ENCODE measurements at places on chromosomes 12 and 14. TPM values are rescaled to one million over a fixed set of nuclear protein-coding genes. Genes with fewer than 3 reads are reported as not detected.

GRCh38 chr14:87799400-87799799 lies 193.6 kb downstream of the GALC start:
- H3K27me3 ChIP-seq: no peaks in the 10 kb centered on the region
- H3K4me3 ChIP-seq: no peak overlapping the region
- no peaks in the 10 kb centered on the region for H3K4me1 ChIP-seq

- H3K36me3 ChIP-seq: no peaks in the 10 kb centered on the region
- no peak overlapping the region for H3K27ac ChIP-seq
- H3K4me1 ChIP-seq: no peaks in the 10 kb centered on the region
- no peaks in the 10 kb centered on the region for H3K27me3 ChIP-seq
- H3K4me3 ChIP-seq: no peak overlapping the region
Measured at GRCh38 chr12:102437511-102437910, 42.9 kb downstream of the IGF1 start.

DNA sequence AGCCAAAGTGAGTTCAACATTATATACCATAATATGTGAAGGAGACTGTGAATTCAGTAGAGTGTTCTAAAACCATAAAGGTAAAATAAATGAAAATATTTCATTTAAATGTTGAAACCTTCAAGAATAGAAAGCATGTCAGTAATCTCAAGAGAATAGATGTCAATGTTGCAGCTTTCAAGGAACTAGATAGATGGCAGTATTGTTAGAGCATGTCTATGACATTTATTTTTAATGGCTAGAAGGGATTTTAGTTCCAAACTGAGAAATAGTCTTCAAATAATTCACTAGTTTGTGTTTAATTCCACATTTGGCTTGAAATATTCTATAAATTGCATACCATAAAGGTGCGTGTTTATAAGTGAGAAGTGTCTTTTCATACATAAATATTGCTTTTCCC lies 326.5 kb downstream of the FLRT2 start:
- no peaks in the 10 kb centered on the region for H3K27me3 ChIP-seq
- no peaks in the 10 kb centered on the region for H3K36me3 ChIP-seq
- H3K4me3 ChIP-seq: no peak overlapping the region
- no peak for DNase-seq
- peaks cover 9% of the 10 kb centered on the region for H3K4me1 ChIP-seq

GRCh38 chr14:98173305-98173704 lies 1098.7 kb downstream of the BCL11B start:
- H3K36me3 ChIP-seq: no peaks in the 10 kb centered on the region
- no peak overlapping the region for H3K4me3 ChIP-seq
- H3K27me3 ChIP-seq: no peaks in the 10 kb centered on the region
- H3K27ac ChIP-seq: no peak overlapping the region

GRCh38 chr14:71168564-71169427 lies 261.5 kb downstream of the PCNX1 start:
- no peak for DNase-seq
- no peak overlapping the region for H3K27ac ChIP-seq
- H3K4me1 ChIP-seq: peaks cover 12% of the 10 kb centered on the region

DNA sequence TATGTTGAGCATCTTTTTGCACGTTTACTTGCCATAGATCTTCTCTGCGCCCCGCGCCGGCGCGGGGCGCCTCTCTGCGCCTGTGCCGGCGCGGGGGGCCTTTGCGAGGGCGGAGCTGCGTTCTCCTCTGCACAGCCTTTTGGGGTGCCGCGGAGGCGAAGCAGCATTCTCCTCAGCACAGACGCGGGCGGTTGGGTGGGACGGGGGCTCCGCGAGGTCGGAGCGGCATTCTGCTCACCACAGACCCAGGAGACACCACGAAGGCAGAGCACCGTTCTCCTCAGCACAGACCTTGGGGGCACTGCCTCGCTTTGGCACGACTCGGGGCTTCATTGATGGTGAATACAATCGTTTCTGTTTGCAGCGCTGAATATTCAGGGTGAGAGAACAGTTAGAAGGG lies 28.5 kb upstream of the ANHX start:
- H3K27me3 ChIP-seq: no peaks in the 10 kb centered on the region
- H3K27ac ChIP-seq: no peak overlapping the region
- DNase-seq: no peak
- H3K36me3 ChIP-seq: no peaks in the 10 kb centered on the region
- no peak overlapping the region for H3K4me3 ChIP-seq

DNA sequence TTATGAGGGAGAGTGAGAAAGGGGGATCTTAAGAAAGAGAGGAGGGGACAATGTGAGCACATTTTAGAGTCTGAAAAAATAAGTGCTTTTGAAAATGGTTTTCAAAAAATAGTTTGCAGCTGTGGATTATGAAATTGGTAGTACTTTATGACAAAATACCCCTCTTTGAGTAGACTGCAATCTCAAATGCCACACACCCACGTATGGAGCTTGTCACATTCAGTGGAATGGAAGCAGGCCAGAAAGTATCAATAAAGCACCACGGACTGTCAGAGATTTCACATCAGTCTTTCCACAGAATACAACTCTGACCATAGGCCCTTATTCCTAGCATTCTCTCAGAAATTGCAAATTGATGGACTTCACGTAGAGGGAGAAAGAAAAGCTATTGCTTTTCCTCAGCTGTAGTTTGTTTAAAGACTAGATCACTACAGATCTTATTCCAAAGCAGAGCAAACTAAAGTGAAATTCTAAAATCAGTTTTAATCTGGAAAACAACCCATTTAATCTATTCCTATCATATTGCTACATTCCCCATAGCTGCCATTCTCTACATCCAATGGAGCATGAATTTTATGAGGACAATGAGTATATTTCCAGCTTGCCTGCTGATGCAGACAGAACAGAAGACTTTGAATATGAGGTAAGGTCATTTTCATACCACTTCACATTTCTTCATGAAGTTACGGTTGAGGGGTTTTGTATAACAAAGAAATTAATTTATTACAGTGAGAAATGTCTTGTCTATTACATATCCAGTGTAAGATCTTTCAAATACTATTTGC lies 321.3 kb downstream of the PDZRN4 start:
- no peaks in the 10 kb centered on the region for H3K4me1 ChIP-seq
- no peaks in the 10 kb centered on the region for H3K36me3 ChIP-seq
- H3K4me3 ChIP-seq: no peak overlapping the region
- no peak for DNase-seq
- peaks cover 47% of the 10 kb centered on the region for H3K27me3 ChIP-seq

DNA sequence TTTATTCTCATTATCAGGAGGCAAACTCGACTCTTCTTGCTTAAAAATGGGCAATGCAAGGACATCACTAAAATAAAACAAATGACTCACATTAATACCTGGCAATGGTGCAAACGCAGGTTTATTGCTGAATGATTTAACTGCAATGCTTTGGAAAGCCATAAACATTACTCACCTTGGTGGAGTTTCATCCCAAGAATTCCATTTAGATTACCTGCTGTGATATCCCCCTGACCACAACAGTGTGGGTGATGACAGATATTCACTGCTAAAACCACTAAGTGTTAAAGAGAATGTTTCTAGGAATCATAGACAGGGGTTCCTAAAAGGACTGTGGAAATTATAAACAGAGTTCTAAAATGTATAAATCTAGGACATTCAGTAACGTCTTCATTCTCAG lies 35.3 kb upstream of the CSRNP2 start:
- peaks cover 28% of the 10 kb centered on the region for H3K36me3 ChIP-seq
- no peaks in the 10 kb centered on the region for H3K27me3 ChIP-seq
- peaks cover 8% of the 10 kb centered on the region for H3K4me1 ChIP-seq
- peak; percentile 87 for DNase-seq

- no peak overlapping the region for H3K27ac ChIP-seq
- no peaks in the 10 kb centered on the region for H3K36me3 ChIP-seq
- H3K4me3 ChIP-seq: no peak overlapping the region
- no peak for DNase-seq
Measured at GRCh38 chr14:69171569-69171968, 18.6 kb upstream of the DCAF5 start.

DNA sequence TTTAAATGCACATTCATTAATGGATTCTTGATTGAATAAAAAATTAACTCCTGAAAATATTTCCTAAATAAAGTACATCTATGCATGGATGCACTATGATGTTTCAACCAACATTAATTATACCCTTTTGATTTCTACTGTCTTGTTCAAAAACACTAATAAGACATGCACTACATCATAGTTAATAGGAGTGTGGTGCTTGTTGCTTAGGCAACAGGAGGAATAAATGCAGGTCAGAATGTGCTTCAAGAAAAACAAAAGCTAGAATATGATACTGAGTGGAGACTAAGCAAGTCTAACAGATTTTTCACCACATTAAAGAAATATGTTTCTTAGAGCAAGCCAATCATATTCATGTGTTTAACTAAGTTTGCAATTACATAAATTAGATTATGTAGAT lies 495.8 kb upstream of the GARIN6 start:
- DNase-seq: no peak
- H3K4me1 ChIP-seq: peaks cover 9% of the 10 kb centered on the region
- no peak overlapping the region for H3K27ac ChIP-seq
- H3K36me3 ChIP-seq: no peaks in the 10 kb centered on the region
- H3K4me3 ChIP-seq: no peak overlapping the region

SRRM4 gene
- total RNA-seq: not detected

OR5AU1 gene
- total RNA-seq: not detected

LRP1 gene
- 25.3 TPM for total RNA-seq

EMP1 gene
- 230 TPM for total RNA-seq

LRRC23 gene
- total RNA-seq: 9.1 TPM

MMP17 gene
- 5.4 TPM for total RNA-seq

ADGRD1 gene
- 0.68 TPM for total RNA-seq

TMEM233 gene
- not detected for total RNA-seq

MYH6 gene
- total RNA-seq: not detected

ARG2 gene
- total RNA-seq: 17.6 TPM

PLCZ1 gene
- not detected for total RNA-seq

Data from MCF 10A (cell line).